ENCODE measurements at places on chromosomes 1 and 21.

GRCh38 chr21:22813201-22813600 lies 1815.0 kb downstream of the NCAM2 start:
- no peak for DNase-seq

DNA sequence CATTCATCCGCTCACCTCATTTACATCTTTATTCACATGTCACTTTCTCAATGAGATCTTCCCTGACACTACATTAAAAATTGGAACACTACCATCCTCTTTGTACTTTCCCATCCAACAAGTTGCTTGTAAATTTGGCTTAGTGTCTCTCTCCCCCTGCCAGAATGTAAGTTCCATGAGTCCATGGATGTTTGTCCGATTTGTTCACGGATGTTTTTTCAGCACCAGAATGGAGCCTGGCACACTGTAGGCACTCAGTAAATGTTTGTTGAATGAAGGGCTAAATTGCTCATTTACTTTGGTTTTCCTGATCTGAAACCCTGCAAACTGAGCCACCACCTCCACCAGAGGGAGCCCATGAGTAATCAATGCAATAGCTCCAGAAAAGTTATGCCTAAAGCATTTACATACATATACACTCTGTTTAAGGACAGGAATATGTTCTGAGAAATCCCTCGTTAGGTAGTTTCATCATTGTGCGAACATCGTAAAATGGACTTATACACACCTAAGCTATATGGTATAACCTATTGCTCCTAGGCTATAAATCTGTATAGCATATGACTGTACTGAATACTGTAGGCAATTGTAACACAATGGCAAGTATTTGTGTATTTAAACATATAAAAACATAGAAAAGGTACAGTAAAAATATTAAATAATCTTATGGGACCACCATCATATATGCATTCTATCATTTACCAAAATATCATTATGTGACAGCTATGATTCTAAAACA lies 2.8 kb upstream of the EYA3 start:
- DNase-seq: peak; percentile 60

DNA sequence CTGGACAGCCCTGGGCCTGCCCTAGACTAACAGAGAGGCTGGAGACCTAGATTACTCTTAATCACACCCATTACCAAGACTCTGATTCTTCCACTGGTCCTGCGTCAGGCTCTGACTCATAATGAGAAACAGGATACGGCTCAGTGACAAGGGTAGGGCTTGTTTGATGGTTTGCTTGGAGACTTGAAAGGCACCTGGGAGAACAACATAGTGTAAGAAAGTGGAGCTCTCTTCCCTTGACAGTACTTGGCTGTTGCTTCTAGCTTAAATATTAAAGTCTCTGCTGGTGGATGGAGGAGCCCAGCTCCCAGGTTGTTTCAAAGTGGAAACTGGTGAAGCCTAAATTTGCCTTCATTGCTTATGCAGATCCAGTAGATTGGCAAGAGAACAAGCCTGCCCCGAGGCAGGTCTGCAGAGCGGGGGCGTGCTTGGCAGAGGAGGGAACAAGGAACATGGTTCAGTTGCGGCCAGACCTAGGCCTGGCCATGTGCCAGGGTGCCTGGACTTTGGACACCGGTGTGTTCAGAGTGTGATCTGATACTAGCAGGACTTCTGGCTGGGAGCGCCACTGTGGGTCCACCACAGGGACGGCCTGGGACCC lies 480.6 kb downstream of the CAMTA1 start:
- DNase-seq: no peak

- no peak for DNase-seq
Observed at GRCh38 chr1:189936861-189937260, 540.8 kb downstream of the BRINP3 start.

- DNase-seq: no peak
Observed at GRCh38 chr1:236654957-236655356, 31.3 kb upstream of the ACTN2 start.

GRCh38 chr1:20126806-20127440 lies 7.6 kb upstream of the PLA2G2D start:
- DNase-seq: no peak

DNA sequence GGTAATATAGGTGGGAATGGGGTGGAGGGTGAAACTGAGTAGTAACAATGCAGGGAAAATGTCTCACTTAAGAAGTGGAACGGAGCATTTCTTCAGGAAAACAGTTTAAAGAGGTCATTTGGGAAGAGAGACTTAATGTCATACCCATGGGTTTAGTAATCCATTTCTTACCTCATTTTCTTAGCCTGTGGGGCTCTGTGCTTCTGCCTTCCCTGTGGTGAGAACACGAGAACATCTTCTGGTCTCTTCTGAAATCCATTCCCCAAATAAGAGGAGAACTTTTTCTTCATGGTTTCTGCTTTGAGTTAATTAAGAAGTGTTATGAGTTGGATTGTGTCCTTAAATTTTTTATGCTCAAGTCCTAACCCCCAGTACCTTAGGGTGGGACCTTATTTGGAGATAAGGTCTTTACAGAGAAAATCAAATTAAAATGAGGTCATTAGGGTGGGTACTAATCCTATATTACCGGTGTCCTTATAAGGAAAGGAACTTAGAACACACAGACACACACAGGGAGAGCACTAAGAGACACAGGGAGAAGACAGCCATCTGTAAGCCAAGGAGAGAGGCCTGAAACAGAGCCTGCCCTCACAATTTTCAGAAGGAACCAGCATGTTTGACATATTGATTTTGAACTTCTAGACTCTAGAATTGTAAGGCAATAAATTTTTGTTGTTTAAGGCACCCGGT lies 5.4 kb downstream of the CCDC190 start:
- DNase-seq: no peak

GRCh38 chr1:158255656-158256055 lies 1.4 kb downstream of the CD1A start:
- DNase-seq: no peak

DNA sequence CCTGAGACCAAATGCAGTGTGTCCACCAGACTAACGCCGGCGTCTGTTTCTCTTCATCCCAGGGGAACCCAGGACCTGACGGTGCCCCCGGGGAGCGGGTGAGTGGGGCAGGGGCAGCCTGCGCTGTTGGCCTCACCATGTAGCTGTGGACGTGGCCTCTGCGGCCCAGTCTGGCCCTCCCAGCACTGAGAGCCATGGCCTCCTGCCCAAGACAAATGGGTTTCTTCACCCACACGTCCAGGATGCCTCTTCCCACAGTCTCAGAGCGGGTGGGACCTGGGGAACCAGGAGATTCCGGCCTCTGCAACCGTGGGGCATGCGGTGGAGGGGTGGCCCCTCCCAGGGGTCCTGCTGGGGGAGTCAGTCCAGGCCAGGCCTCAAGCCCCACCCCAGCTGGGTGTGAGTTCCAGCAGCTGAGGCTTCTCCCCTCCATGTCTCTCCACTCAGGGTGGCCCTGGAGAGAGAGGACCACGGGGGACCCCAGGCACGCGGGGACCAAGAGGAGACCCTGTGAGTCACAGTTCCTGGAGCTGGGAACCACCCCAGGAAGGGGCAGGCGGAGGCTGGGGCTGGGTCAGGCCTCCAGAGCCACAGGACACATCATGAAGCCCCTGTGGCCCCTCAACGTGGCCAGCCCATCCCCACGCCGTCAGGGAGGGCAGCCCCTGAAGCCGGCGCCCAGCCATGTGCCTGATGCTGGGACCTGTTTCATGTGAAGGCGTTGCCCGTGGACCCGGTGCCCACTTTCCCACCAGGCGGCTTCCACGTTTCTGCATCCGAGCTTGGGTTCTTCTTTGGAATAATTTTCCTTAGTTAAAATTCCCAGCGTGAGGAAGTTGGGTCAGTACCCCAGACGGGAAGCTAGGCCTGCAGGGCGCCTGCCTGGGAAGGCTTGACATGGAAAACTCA lies 11.0 kb downstream of the COL6A1 start:
- DNase-seq: no peak

- no peak for DNase-seq
Observed at GRCh38 chr21:34504595-34504994, 7.4 kb downstream of the KCNE1 start.

GRCh38 chr1:54825696-54826095 lies 24.6 kb upstream of the TTC22 start:
- no peak for DNase-seq

DNA sequence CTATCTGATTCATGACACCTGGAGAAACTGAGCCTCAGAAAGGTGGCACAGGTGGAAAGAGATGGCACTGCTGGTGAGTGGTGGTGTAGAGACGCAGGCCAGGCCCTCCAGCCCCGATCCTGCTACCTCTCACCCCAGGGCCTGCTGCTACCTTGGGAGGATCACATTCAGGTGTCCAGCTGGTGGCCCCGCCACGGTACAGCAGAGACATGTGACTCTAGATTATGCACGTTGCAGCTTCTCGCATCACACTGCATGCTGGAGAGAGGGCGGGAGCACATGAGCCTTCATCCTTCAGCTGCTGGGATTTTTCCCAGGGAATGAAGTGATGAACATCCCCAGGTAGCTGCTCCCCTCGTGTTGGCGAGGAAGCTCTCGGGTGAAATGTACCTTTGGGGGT lies 32.9 kb downstream of the KAZN start:
- DNase-seq: no peak

- DNase-seq: no peak
Observed at GRCh38 chr1:109624201-109625010, 4.8 kb downstream of the AMPD2 start.

GRCh38 chr1:51612447-51612961 lies 4.4 kb upstream of the OSBPL9 start:
- DNase-seq: no peak

- no peak for DNase-seq
Observed at GRCh38 chr1:180141381-180141934, 13.2 kb upstream of the QSOX1 start.

DNA sequence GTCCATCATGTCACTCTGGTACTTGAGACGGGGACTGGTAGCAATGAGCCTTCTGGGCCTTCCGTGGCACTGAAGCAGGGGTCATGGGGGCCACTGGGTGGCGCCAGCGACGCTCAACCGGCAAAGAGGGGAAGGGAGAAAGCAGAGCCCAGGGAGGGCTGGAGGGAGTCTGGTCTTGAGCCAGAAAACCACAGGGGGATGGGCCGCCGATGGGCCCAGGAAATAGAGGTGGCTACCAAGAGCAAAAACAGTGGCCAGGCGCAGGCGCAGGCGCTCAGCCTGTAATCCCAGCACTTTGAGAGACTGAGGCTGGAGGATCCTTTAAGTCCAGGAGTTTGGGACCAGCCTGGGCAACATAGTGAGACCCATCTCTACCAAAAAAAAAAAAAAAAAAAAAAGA lies 21.8 kb downstream of the EXOC8 start:
- no peak for DNase-seq

DNA sequence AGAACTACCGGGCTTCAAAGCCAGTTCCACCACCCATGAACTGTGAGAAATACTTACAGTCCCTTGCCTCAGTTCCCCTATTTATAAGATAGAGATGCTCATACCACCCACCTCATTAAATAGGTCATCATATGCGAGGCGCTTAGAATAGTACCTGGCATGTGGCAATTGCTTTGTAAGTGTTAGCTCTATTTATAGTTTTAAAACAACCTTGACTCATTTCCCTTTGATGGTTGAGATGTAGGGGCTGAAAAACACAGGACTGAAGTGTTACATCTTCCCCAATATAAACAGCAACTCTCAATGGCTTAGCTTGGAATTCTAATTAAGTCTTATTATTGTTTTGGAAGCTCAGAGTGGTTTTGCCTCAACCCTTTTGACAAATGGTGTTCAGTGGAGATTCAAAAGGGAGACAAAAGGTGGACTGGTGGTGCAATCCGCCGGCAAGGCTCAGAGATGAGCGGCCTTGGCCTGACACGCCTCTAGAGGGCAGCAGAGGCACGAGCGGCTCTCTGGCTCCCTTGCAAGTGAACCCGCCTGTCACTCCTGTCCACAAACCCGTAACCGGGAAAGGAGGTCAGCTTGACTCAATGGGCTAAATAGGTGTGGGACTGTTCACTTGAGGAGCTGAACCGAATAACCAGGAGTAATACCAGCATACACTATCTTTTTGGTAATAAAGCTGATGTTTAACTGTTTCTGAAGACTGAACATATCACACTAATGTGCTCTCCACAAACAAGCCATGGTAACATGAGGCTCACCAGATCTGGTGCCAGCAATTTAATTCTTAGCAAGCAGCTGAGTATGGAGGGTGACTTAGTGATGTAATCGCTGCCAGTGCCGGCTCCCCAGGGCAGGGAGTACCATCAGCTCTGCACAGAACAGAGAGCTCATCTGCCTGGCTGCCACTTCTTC lies 19.5 kb upstream of the SMYD2 start:
- peak; percentile 49 for DNase-seq

GRCh38 chr1:46445773-46446256 lies 43.8 kb upstream of the DMBX1 start:
- DNase-seq: no peak

- no peak for DNase-seq
Observed at GRCh38 chr1:235901461-235901860, 34.8 kb upstream of the LYST start.

DNA sequence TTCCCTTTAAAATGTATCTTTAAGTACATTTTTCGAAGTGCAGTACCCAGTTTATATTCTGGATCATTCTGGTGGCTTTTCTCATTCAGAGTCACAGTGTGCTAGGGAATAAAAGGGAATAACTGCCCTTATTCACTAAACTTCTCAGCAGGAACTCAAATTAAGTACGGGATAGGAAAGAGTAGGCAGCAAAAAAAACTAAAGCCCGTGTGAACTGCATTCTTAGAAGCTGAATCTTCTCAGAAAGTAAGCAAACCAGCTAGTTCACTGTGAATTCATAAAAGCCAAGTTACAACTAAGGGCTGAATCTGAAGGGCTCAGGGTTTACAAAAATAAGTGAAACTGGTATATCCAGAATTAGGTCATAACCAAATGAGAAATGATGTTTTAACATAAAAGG lies 22.0 kb downstream of the PRPF38A start:
- DNase-seq: no peak

DNA sequence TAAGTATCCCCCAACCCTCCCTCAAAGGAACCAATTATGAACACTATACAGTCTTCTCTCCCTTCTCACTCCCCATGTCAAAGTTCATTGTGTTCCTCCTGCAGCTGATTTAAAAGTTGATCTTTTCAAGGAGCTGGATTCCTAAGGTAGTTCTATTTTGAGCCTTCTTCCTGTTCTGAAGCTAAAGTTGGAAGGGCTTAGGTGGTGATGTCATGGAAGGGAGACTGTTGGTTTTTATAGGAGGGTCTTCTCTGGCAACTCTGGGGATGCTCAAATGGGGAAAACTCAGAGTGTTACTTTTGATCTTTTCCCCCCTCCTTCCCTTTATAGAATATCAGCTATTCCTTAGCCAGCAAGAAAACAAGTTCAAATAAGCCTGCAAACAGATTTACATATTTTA lies 83.0 kb upstream of the AK4 start:
- DNase-seq: no peak

DNA sequence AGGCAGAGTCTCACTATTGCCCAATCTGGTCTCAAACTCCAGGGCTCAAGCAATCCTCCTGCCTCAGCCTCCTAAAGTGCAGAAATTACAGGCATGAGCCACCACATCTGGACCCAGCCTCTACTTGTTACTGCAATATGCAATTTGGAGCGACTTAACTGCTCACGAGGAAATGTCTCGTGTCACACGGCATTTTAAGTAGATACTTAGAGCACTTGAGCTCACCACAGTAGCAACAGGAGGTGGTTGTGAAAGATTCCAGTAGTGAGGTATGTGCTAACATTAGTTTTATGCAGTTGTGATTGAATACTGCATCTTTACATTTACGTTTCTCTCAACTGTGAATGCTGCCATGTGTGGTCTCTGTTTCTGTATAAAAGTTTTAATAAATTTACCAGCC lies 5.8 kb upstream of the NDUFV3 start:
- DNase-seq: no peak

Data from activated naive CD8-positive, alpha-beta T cell treated with anti-CD3 and anti-CD28 coated beads, Interleukin-2, amount 50 U/mL, for 16 hours (primary cell).